ENCODE measurements at places on chromosomes 3 and 15. TPM values are rescaled to one million over a fixed set of nuclear protein-coding genes. Genes with fewer than 3 reads are reported as not detected.

DNA sequence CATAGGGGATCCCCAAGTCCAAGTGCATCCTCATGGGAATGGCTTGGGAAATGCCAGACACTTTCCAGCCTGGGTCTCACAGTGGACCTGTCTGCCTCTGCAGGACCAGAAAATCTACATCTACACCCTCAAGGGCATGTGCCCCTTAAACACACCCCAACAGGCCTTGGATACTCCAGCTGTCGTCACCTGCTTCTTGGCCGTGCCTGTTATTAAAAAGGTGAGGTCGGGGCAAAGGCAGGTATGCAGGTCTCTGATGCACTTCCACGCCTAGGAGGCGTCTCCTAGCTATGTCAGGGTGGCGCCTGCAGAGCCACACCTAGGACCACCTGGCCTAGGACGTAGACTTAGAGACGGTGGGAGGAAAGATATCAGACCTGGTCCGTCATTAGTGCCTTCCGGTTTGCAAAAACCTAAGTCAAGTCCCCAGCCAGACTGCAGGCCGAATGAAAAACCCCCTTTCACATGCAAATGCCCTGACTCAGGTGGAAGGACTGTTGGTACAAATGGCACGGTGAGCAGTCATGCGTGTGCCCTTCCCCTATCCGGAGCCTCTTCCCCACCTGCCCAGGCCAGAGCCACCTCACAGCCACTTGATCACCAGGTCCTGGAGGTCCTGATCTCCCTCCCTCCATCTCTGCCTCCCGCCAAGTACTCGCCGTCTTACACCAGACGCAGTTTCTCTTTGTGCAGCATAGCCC lies 143.5 kb downstream of the LRRK1 start:
- DNase-seq: no peak
- H3K36me3 ChIP-seq: no peaks in the 10 kb centered on the region
- no peak overlapping the region for H3K4me3 ChIP-seq
- no peaks in the 10 kb centered on the region for H3K4me1 ChIP-seq
- H3K27me3 ChIP-seq: peaks cover 11% of the 10 kb centered on the region

GRCh38 chr3:71859123-71859519 lies 74.2 kb upstream of the PROK2 start:
- peak; percentile 21 for DNase-seq
- H3K36me3 ChIP-seq: peaks cover 2% of the 10 kb centered on the region
- H3K27me3 ChIP-seq: peaks cover 43% of the 10 kb centered on the region
- no peak overlapping the region for H3K4me3 ChIP-seq

- H3K4me3 ChIP-seq: no peak overlapping the region
- H3K27ac ChIP-seq: no peak overlapping the region
- H3K36me3 ChIP-seq: no peaks in the 10 kb centered on the region
- peaks cover 2% of the 10 kb centered on the region for H3K4me1 ChIP-seq
- H3K27me3 ChIP-seq: peaks cover 11% of the 10 kb centered on the region
These were observed 55.6 kb downstream of the CGGBP1 start for GRCh38 chr3:88003115-88003755.

- H3K4me3 ChIP-seq: no peak overlapping the region
- DNase-seq: no peak
- H3K27me3 ChIP-seq: peaks cover 36% of the 10 kb centered on the region
- H3K36me3 ChIP-seq: no peaks in the 10 kb centered on the region
These were observed 80.7 kb upstream of the SLC25A26 start for GRCh38 chr3:66140106-66140505.

DNA sequence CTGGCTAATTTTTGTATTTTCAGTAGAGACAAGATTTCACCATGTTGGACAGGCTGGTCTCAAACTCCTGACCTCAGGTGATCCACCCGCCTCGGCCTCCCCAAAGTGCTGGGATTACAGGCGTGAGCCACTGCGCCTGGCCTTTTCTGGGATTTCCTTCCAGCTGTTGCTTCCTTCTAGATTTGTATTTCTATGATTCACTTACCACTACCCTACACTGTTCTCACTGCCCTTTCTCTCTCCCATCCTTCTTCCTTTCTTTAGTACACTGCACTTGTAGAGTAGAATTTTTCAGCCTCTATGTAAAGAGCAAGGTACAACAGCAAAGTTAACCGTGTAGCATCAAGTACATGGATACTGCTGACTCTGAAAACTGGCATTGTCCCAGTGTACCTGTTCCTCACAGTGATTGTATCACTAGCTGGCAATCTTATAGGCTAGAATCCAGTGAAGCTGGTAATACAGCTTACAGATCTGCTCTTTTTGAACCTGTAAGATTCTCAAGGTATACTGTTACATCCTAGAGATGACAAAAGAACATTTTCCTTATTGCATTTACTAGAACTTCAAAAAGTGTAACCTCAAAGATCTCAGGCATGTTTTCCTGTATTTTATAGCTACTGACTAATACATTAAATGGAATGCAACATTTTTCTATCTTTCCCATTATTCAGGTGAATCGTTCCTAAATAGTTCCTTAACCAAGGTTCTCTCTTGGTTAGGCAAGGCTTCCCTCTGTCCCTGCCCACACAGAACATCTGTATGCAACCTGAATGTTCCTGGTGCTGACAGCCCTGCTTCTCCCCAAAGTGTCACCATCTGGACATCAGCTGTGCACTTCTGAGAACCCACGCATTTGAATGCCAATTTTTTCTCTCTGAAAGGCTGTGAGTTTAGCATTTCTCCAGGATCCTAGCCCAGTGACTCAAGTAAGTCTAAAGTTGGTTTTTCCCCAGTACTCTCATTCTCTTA lies 74.1 kb upstream of the RAP2B start:
- no peak for DNase-seq
- H3K27me3 ChIP-seq: peaks cover 9% of the 10 kb centered on the region
- H3K27ac ChIP-seq: no peak overlapping the region
- no peak overlapping the region for H3K4me3 ChIP-seq
- H3K4me1 ChIP-seq: peaks cover 8% of the 10 kb centered on the region

FETUB gene
- not detected for total RNA-seq

LXN gene
- 5.6 TPM for total RNA-seq

- H3K4me3 ChIP-seq: no peak overlapping the region
- H3K27ac ChIP-seq: no peak overlapping the region
- no peaks in the 10 kb centered on the region for H3K27me3 ChIP-seq
- H3K36me3 ChIP-seq: no peaks in the 10 kb centered on the region
- H3K4me1 ChIP-seq: no peaks in the 10 kb centered on the region
- DNase-seq: no peak
These were observed 7.2 kb upstream of the RAF1 start for GRCh38 chr3:12671120-12671450.

GRCh38 chr3:133125171-133125570 lies 87.0 kb downstream of the TMEM108 start:
- no peaks in the 10 kb centered on the region for H3K36me3 ChIP-seq
- no peak overlapping the region for H3K27ac ChIP-seq

XIRP1 gene
- not detected for total RNA-seq

DNA sequence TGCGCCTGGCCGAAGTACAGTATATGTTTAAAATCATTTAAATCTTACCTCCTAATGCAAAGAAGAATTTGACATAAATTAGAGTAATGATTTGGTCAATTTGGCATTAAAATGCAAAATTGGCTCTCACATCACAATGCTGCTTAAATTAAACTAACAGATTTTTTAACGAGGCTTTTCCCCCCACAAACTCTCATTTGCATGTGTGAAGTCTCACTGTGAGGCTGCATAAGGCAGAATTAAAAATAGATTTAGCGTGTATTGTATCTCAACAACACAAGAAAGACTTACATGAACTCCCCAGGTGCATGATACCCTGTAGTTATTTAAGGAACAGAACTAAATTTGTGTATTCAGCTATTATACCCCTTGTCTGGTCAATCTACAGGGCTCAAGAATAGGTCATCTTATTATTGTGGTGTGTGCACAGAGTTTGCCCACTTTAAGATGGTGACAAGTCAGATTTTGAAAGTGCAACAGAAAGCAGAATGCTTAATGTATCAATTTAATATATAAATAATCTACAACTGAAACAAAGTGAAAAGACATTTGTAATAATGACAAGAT lies 897.9 kb downstream of the EPHA3 start:
- H3K27ac ChIP-seq: no peak overlapping the region
- H3K27me3 ChIP-seq: no peaks in the 10 kb centered on the region
- no peak overlapping the region for H3K4me3 ChIP-seq
- H3K4me1 ChIP-seq: no peaks in the 10 kb centered on the region
- no peaks in the 10 kb centered on the region for H3K36me3 ChIP-seq
- DNase-seq: no peak

CYP1A2 gene
- total RNA-seq: not detected

PP2D1 gene
- total RNA-seq: not detected

GRCh38 chr3:120648290-120648689 lies 33.7 kb downstream of the HGD start:
- H3K27me3 ChIP-seq: peaks cover 4% of the 10 kb centered on the region
- H3K4me3 ChIP-seq: no peak overlapping the region
- peaks cover 4% of the 10 kb centered on the region for H3K4me1 ChIP-seq
- H3K27ac ChIP-seq: no peak overlapping the region

AMIGO3 gene
- total RNA-seq: not detected

GRCh38 chr15:72680931-72681330 lies 5.1 kb downstream of the HIGD2B start:
- H3K4me1 ChIP-seq: peaks cover 7% of the 10 kb centered on the region
- H3K27ac ChIP-seq: no peak overlapping the region
- H3K4me3 ChIP-seq: no peak overlapping the region
- H3K36me3 ChIP-seq: no peaks in the 10 kb centered on the region
- peaks cover 23% of the 10 kb centered on the region for H3K27me3 ChIP-seq

INSYN1 gene
- not detected for total RNA-seq

GRCh38 chr3:30650348-30650995 lies 44.1 kb downstream of the TGFBR2 start:
- peaks cover 19% of the 10 kb centered on the region for H3K36me3 ChIP-seq
- no peak overlapping the region for H3K4me3 ChIP-seq
- peak overlapping the region; percentile 99 for H3K27ac ChIP-seq
- no peak for DNase-seq
- H3K4me1 ChIP-seq: peaks cover 63% of the 10 kb centered on the region
- H3K27me3 ChIP-seq: no peaks in the 10 kb centered on the region

ZXDC gene
- 57.2 TPM for total RNA-seq

DNA sequence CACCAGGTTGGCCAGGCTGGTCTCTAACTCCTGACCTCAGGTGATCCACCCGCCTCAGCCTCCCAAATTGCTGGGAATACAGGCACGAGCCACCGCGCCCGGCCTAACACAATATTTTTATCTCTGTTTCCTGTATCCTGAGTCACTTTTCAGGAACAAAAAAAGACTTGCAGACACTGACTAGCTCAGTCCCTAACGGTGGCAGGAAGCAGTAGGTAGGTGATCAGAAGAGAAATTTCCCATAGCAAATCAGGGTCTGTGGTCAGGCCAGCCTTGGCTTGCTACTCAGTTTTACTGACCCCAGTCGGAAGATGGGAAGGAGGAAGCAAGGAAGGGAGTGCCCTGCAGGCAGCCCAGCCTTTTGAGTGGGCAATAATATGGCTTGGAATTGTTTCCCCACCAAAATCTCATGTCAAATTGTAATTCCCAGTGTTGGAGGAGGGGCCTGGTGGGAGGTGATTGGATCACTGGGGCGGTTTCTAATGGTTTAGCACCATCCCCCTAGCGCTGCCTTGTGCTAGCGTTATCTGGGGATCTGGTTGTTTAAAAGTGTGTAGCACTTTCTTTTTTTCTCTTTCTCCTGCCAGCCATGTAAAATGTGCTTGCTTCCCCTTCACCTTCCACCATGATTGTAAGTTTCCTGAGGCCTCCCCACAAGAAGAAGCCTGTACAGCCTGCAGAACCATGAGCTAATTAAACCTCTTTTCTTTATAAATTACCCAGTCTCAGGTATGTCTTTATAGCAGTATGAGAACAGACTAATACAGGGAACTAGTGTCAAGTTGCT lies 19.5 kb upstream of the CDCP1 start:
- H3K4me3 ChIP-seq: no peak overlapping the region
- peaks cover 7% of the 10 kb centered on the region for H3K27me3 ChIP-seq
- no peaks in the 10 kb centered on the region for H3K36me3 ChIP-seq
- H3K4me1 ChIP-seq: peaks cover 21% of the 10 kb centered on the region
- H3K27ac ChIP-seq: peak overlapping the region; percentile 84
- DNase-seq: no peak

- peaks cover 31% of the 10 kb centered on the region for H3K27me3 ChIP-seq
- H3K4me3 ChIP-seq: no peak overlapping the region
- no peaks in the 10 kb centered on the region for H3K4me1 ChIP-seq
These were observed 250.9 kb upstream of the IGF1R start for GRCh38 chr15:98397419-98397818.

RNU6-1 gene
- total RNA-seq: not detected

VEPH1 gene
- 0.15 TPM for total RNA-seq

SAMMSON gene
- total RNA-seq: not detected

DNA sequence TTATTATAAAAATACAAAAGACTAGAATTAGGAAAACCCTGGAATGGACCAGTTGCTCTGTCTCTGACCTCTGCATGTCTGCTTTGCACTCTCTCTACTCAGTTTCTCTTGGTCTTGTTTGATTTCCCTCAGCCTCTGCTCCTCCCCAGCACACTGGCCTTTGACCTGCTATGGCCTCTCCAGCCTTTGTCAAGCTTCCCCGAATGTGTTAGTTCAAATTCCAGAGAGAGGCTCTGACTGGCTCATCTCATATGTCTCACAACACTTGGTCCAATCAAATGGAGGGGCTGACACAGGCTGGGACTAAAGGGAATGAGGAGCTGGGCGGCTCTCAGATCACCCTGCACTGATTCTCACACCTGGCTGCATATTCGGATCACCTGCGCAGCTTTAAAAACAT lies 52.4 kb upstream of the CMTM8 start:
- H3K27me3 ChIP-seq: peaks cover 40% of the 10 kb centered on the region
- no peak overlapping the region for H3K4me3 ChIP-seq
- H3K27ac ChIP-seq: no peak overlapping the region
- H3K36me3 ChIP-seq: no peaks in the 10 kb centered on the region
- H3K4me1 ChIP-seq: no peaks in the 10 kb centered on the region
- DNase-seq: no peak

GRCh38 chr3:11558411-11558903 lies 85.3 kb downstream of the VGLL4 start:
- no peaks in the 10 kb centered on the region for H3K27me3 ChIP-seq
- H3K4me1 ChIP-seq: peaks cover 5% of the 10 kb centered on the region
- DNase-seq: no peak
- no peak overlapping the region for H3K4me3 ChIP-seq
- peak overlapping the region; percentile 24 for H3K27ac ChIP-seq
- H3K36me3 ChIP-seq: peaks cover 2% of the 10 kb centered on the region

GCHFR gene
- total RNA-seq: 20.5 TPM

- no peak overlapping the region for H3K4me3 ChIP-seq
- H3K4me1 ChIP-seq: no peaks in the 10 kb centered on the region
- peaks cover 58% of the 10 kb centered on the region for H3K27me3 ChIP-seq
- no peak overlapping the region for H3K27ac ChIP-seq
- H3K36me3 ChIP-seq: no peaks in the 10 kb centered on the region
- DNase-seq: no peak
These were observed 61.6 kb downstream of the ST8SIA2 start for GRCh38 chr15:92455271-92455670.

LYZL4 gene
- not detected for total RNA-seq

DNA sequence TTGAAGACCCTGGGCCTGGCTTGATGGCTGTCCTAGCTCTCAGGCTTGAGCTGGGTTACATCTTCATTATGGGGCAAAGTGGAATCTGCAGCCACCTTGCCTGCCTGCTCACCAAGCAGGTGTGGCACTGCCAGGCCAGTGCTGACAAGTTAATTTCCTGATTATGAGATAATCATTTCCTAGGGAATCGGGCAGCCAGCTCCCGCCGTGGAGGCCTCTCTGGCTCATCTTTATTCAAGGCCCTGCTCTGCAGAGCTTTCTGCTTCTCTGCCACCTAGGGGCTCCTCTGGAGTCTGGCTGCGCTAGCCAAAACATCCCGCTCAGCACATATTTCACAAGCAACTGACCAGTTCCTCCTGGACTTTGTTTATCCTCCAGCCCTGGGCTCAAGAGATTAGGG lies 9.9 kb downstream of the LOXL1 start:
- H3K4me3 ChIP-seq: no peak overlapping the region
- H3K4me1 ChIP-seq: peaks cover 22% of the 10 kb centered on the region
- H3K27me3 ChIP-seq: no peaks in the 10 kb centered on the region
- H3K27ac ChIP-seq: no peak overlapping the region
